ENCODE measurements at places on chromosomes 6 and 20.

DNA sequence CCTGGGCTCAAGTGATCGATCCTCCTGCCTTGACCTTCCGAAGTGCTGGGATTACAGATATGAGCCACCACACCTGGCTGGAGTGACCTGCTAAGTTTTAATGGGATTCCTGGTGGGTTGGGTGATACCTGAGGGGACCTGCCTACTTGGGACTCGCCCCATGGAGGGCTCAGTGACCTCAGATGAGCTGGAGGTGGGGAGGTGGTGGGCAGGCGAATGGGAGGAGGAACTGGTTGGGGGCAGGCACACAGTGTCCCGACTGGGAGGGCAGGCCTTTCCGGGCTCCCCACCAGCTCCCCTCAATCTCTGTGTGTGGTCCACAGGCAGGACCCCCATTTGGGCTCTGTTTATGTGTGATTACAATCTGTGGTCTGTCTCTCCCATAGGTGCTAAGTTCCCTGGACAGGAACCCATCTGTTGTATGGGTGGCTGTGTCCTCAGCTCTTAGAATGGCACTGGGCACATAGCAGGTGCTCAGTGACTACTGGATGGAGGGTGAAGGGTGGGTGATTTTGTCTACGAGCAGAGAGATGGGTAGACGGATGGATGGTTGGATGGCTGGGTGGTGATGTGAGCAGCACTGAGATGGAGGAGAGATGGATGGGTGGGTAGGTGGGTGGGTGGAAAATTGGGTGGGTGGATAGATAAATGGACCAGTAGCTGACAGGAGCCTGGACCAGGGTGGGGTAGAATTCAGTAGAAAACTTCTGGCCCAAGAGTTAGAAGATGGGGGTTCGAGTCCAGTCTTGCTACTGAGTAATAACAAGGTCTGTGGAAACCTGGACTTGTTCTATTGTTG is 23.8 kb downstream of the CEBPB start:
- DNase-seq = no peak

DNA sequence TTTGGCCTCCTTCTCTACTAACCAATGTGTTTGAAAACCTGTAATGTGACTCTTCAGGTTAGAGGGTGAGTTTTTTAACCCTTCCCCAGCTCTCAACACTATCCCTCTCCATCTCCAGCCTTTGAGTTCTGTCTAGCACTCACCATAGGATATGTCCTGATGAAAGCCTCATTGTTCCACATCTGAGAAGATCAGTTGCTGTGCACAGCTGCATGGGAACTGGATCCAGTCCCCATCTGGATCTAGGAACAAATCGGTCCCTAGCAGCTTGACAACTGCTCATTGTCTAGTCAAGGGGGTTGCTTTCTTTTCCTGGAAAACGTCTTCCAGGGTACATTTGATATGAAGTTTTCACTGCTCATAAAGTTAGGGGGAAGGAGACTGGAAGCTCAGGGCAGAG is 45.4 kb upstream of the AGPAT4 start:
- DNase-seq = no peak

DNA sequence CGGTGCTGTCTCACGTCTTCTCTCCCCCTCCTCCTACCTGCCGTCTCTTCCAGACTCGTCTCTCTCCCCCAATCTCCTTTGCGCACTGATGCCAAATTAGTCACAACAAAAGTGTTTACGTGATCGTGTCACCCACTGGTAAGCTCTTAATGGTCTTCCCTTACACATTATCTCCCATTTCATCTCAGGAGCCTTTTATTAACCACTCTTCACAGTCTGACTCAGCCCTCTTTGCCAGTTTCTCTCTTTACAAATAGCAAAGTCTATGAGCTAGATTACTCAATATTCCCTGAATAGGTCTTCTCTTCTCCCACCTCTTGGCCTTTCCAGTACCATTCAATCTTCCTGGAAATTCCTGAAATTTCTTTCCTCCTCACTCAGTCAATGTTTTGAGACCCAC is 247.0 kb downstream of the ESR1 start:
- DNase-seq = peak; percentile 6

DNA sequence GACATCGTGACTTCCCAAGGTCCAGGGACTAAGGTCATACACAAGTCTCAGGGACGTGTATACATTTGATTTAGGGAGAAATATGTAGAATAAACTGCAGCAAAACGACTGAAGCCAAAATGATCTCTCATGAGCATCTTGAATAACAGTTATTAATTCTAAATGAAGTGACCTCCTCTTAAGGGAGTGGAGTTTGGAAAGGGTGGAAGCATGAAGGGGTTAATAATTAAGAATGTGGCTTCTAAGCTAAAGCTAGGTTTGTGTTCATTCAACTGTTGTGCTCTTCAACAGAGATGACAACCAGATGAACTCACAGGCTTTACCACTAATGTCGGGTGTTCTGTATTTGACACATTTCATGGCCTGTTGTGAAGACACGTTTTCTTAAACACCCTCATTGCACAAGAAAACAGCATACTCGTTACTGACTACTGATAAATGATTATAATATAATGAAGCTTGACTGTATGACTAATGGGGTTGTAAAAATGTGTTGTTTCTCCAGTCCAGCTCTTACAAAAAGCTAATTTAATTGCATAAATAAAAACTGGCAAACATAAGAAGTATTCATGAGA is 1.5 kb downstream of the PPP1R14C start:
- no peak for DNase-seq

DNA sequence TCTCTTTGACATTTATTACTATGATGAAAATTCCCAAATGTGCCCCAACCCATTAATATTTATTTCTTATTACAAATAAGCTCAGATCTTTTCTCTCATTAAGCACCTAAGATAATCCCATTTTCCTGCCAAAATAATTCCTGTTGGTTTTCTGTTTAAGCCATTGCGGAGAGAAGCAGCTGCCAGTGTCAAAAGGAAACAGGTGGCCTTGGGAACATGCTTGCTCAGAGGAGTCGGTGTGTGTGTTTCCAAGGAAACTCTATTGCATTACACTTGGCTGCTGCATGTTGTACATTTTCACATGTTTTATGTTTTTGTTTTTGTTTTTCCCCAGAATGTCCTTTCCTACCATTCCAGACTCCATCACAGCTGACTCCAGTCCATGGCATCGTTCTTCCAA is 56.4 kb downstream of the CD24 start:
- no peak for DNase-seq

- no peak for DNase-seq
These were observed 22.2 kb downstream of the HIVEP1 start for GRCh38 chr6:12034349-12034748.

GRCh38 chr6:46565531-46565930 is 74.3 kb upstream of the RCAN2 start:
- no peak for DNase-seq

- peak; percentile 1 for DNase-seq
These were observed 17.0 kb upstream of the SNX3 start for GRCh38 chr6:108277831-108278230.

DNA sequence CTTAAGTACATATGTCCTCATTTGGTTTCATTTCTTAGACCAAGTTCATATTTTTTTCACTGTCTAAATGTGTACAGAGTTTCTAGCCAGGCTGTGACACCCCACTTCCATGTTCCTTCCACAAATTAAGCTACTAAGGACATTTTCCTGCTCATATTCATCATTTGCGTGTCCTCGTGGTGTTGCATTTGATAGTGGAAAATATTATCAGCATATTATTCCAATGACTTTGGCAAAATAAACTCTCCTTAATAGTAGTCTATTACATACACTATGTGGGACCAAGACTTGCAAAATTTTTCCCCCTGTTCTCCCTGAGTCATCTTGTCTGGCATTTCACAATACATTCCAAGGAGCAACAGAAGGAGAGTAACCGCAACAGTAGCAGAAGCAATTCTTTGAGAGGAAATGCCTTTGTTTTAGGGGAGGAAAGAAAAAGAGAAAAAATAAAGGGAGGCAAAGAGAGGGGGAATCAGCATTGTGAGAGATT is 599.2 kb downstream of the COL12A1 start:
- peak; percentile 98 for DNase-seq

GRCh38 chr20:43528258-43528875 is 20.9 kb downstream of the L3MBTL1 start:
- DNase-seq = no peak

DNA sequence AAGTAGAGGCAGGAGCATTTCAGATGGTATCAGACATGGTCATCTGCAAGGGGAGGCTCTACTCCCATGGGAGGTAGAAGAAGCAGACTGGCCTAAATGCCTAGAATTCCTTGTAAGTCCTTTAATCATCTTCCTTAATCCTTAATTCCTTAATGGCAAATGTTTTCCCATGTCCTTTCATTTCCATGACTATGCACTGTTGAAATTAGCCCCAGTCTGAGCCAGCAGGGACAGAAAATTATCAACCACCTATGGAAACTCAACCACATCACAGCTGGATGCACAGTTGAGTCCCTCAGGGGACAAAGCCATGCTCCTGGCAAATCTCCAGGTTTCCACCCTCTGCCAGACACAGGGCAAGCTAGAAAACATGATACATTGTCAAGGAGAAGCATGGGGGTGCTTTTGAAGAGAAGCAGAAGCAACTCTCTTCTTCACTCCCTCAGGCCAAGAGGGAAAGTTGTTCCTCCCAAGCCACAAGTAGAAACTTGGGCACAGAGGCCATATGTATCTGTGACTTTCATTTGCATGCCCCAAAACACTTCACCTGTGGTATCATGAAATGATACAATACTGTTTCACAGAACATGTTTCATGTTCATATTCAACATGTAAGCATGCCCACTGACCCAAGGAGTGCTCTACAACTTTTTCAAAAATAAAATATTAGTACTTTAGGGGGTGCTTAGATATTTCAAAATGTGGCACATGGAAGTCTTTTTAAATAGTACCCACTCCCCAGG is 683.6 kb downstream of the KIF16B start:
- no peak for DNase-seq

GRCh38 chr6:39669973-39670342 is 55.2 kb downstream of the KIF6 start:
- peak; percentile 22 for DNase-seq

DNA sequence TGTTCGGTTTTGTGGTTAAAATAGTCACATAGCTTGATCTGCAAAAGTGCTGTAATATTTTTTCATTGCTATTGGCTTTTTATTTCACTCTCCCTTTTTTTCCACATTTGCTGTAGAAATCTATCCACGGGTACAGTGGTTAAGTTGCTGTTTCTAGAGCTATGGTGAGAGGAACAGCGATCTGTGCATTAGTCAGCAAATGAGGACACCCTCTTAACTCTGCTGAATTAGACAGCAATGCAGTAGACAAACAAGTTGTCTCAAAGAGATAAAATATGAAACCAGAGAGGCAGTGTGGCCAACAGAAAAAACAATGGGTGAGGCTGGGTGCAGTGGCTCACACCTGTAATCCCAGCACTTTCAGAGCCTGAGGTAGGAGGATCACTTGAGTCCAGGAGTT is 17.6 kb upstream of the SYNJ2 start:
- peak; percentile 68 for DNase-seq

- peak; percentile 10 for DNase-seq
These were observed at the start of gene ISM1 for GRCh38 chr20:13220904-13221297. Gene ISM1 (plus strand): TSS chr20:13221274. CDS start chr20:13221777, 503 bp downstream.

DNA sequence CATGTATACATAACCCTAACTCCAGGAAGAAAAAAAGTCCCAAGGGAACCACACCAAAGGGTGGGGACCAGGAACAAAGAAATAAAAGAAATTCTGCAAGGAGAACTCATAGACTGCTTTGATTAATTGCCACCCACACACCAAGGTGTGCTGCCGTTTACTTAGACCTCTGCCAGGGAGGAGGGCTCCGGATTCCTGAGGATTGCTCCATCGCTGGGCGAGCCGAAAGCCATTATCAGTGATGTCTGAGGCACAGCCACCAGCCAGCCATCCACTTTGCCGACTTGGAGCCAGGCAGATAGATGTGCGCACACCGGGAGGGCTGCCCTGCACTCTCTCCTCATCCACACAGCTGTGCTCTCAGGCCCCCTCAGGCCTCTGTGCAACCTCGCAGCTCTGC is 272.7 kb upstream of the FOXQ1 start:
- DNase-seq = no peak

DNA sequence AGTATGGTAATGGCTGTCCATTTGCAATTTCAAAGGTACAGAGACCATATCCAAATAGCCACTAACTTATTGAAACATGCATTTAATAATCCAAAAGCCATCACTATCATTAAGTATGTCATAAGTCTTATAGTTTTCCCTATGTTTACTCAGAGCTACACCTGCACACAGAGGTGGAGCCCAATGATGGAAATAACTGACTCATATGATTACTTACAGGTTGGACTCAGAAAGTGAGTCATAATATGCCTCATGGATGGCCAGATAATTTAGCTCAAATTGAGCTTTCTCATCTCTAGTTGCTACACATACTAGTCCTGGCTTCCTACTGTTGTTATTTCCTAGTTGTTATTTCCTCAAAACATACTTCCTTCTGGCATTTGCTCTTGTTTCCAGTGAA is 104.4 kb upstream of the KHDRBS2 start:
- DNase-seq = no peak
